ENCODE measurements at places on chromosomes 7 and 10.

- DNase-seq: no peak
These were observed 354.8 kb upstream of the KCND2 start for GRCh38 chr7:119918185-119918584.

DNA sequence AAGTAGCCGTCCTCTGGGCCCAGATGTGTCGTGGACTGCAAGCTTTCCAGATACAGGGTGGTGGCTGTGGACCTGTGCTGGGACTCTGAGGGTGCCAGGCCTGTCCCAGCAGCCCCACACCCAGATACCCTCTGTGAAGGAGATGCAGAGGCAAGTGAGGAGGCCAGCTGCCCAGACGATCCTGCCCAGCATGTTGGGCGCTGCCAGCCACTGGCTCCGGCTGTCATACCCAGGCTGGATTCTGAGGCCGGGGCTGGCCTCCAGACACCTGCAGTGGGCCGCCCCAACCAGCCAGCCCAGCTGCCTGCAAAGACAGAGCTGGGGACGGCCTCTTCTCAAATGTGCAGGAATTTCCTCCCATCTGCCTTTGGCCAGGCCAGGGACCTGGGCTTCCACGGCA is 39.1 kb upstream of the EBF3 start:
- no peak for DNase-seq

DNA sequence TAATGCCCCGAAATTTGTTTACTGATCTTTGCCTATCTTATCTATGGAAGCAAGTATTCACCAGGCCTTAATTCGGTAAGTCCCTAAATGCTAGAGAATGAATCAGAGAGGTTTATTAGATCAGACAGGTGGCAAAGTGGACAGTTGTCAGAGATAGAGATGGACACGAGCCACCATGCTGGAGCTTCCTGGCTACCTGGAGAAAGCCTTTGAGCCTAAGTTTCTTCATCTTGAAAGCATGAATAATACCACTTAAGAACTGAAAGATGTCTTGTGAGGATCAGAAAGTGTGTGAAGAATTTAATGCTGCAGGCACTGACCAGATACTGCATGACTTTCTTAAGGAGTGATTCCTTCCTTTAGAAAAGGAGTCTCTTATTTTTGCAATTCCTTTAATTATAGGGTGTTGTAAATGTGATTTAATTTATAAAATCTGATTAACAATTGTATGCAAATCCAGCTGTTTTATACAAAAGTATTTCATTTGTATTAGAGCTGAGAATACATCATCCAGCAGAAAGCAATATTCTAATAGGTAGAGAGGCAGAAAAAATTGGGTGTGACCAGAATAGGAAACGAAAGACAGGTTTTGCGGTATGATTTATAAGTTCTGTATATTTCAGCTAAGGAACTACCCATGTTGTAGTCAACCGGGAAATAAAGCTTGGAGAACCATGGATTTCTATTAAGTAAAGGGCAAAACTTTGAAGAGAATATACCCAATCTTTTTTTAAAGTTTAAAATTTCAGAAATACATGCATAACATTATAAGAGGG is 82.7 kb downstream of the SMURF1 start:
- no peak for DNase-seq

GRCh38 chr10:103677486-103678177 is 177.7 kb downstream of the SH3PXD2A start:
- DNase-seq: no peak

- no peak for DNase-seq
These were observed 1.2 kb downstream of the BMI1 start for GRCh38 chr10:22321924-22322640.

DNA sequence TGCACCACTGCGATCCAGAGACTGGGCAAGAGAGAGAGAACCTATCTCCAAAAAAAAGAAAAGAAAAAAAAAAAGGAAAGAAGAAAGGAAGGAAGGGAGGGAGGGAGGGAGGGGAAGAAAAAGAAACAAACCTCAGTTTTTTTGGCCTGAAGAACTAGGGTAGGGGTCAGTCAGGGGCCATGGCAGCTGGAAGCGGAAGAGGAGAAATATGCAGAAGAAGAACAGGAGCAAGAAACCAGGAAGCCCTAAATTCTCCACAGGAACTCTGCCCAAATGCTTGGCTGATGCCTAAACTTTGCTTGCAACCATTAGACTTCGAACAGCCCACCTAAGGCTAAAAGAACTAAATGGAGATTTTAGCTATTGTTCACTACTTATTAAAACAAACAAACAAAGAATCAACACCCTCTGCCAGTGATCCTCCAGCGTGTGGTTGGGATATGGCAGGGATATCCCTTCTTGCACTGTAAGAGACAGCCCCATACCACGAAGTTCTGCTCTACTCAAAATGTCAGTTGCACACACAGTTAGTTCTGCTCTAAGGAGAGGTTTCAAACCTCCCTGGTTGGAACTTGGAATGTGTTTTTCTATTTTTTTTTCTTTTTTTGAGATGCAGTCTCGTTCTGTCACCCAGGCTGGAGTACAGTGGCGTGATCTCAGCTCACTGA is 139.5 kb downstream of the FAM107B start:
- DNase-seq: no peak

GRCh38 chr10:130300608-130301020 is 164.4 kb downstream of the GLRX3 start:
- DNase-seq: no peak

- DNase-seq: no peak
These were observed 88.8 kb upstream of the BTBD16 start for GRCh38 chr10:122182308-122182707.

GRCh38 chr10:33455029-33455428 is 120.6 kb upstream of the NRP1 start:
- no peak for DNase-seq

GRCh38 chr10:1575481-1576244 is 161.7 kb downstream of the ADARB2 start:
- no peak for DNase-seq

GRCh38 chr7:109354000-109354399 is 784.3 kb downstream of the DNAJB9 start:
- DNase-seq: no peak

- DNase-seq: no peak
These were observed 92.8 kb downstream of the ALOX5 start for GRCh38 chr10:45466784-45467183.

GRCh38 chr7:34128762-34129161 is 223.4 kb downstream of the BMPER start:
- no peak for DNase-seq

Measured in NCI-H510A (cell line).